ENCODE measurements at places on chromosomes 5 and 9.

- DNase-seq: no peak
These were observed 122.6 kb upstream of the IRX2 start for GRCh38 chr5:2874099-2874498.

- no peak for DNase-seq
These were observed 103.7 kb downstream of the SIL1 start for GRCh38 chr5:139094154-139095131.

DNA sequence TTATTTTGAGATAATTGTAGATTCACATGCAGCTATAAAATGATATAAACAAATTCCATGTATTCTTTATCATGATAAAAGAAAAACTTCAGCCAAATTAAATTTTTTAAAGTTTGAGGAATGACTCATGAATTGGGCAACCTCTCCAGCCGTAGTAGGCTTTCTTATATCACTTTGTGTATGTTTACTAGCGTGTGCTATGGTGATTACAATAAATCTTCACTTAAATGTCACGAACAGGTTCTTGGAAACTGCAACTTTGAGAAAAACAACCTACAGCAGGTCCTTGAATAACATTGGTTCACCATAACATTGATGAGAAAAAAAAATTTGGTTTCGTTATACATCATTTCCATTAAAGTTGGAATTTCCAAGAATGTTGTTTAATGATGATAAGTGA, 730.9 kb upstream of the TYRP1 start:
- DNase-seq: no peak

- DNase-seq: no peak
These were observed 467.1 kb upstream of the ST8SIA4 start for GRCh38 chr5:101370181-101370580.

GRCh38 chr5:1950708-1951103, 68.0 kb upstream of the IRX4 start:
- DNase-seq: no peak

DNA sequence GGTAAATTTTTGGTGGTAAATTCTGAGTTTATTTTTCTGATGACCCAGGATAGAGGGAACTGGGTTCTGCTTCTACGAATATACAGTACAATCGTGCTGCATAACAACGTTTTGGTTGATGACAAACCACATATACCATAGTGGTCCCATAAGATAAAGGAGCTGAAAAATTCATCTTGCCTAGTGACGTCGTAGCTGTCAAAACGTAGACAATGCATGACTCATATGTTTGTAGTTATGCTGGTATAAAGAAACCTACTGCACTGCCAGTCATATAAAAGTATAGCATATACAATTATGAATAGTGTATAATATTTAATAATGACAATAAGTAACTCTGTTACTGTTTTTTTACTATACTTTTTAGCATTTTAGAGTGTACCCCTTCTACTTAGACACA, 244.0 kb downstream of the GAS1 start:
- DNase-seq: no peak

GRCh38 chr5:138708791-138709190, 44.4 kb upstream of the CTNNA1 start:
- DNase-seq: no peak

DNA sequence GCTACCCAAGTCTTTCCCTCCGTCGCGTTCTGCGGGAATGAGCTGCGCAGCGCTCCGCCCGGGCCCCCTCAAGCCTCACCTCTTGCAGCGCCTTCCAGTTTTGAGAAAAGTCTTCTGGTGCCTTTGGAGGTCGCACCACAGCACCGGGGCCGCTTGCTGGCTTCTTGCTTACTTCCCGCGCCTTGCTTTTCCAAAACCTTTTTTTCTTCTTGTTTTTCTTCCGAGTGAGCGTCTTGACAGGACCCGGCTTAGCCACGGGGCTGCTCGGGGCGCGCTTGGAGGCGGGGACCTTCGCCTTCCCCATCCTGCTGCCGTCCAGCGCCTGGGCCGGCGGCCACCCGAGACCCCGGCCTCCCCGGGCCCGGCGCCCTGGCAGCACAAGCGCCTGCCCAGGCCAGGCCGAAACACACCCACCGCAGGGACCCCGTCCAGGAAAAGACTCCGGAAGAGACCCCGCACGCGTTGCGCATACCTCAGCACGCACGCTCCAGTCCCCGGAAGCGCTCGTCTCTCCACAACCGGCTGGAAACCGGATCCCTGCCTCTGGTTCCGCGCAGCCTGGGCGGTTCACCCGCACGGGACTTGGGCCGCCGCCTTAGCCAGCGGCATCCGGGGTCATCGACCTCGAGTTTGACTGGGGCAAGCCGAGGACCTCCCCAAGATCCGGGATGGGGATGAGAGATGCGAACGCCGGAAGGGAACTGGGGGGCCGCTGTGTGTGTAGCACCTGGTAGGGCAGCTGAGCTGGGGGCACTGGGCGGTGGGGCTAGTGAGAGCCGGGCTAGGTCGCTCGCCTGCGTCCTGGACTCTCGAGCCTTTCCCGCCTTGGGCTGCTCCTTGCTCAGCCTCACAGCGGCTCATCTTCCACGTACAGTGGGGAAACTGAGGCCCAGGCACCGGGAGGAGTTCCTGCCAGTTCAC, at the start of gene REXO4:
Gene REXO4, minus strand, starts transcription at position 470 of the 921 bp plus-strand sequence. Its CDS starts 166 bp downstream, at position 304.
- peak; percentile 96 for DNase-seq

DNA sequence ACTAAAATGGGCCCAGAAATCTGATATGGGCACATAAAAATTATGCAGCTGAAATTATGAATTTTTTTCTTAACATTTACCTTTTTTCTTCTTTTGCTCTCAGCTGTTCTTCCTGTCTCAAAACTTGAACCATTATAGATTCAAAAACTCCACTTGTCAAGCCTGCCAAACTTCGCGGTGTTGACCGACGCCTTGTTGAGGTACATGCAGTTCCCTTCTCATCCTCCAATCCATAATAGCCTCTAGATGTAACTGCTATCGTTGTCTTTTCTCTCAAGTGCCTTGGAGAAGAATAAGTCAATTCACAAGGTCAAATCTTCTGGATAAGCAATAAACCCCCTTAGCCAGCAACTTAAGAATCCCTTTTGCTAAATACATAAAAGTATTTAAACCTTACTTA, 27.2 kb downstream of the RANBP6 start:
- peak; percentile 11 for DNase-seq

DNA sequence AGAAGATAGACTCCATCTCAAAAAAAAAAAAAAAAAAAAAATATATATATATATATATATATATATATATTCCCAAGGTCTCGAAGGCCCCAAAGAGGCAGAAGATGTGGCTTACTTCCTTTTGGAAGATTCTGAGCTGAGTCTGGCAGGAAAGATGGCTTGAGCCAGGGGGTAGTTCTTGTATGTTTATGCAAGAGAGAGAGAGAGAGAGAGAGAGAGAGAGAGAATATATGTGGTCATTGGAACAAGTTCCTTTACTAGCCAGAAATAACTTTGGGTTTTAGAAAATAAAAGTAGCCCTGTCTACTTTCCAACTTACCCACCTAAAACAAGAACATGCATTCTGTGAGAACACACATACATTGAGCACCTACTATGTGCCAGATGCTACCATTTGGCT, 17.6 kb downstream of the NCS1 start:
- no peak for DNase-seq

DNA sequence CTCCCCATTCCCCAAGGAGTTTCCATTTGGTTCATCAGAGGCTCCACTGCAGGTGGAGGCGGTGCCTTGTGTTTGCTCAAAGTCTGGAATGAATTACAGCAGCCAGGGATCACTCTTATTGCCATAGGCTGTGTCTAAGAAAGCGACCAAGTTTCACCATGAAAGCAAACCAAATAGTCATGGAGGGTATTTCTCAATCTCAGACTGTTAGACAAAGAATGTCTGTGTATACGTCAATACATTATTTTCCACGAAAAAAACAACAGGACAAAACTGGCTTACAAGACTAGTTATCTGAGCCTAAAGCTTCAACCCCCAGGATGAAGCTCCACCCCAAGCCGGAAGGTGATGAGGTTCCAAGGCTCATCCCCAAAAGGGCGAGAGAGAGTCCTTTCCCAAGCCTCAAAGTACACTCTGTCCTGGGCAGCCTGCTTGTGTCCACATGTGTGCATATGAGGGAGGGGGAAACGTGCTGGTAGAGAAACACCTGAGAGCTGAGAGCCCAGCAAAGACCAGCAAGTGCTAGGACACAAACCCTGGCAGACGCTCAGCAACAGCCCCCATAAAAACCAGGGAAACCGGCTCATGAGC, 4.3 kb downstream of the B4GALT1 start:
- no peak for DNase-seq

- no peak for DNase-seq
These were observed 16.8 kb upstream of the ZBTB43 start for GRCh38 chr9:126788046-126788445.

GRCh38 chr9:97632248-97632984, 752 bp downstream of the TSTD2 start:
- peak; percentile 82 for DNase-seq

GRCh38 chr5:2130361-2130760, 247.6 kb upstream of the IRX4 start:
- no peak for DNase-seq

GRCh38 chr5:62783374-62784057, 204.9 kb downstream of the LRRC70 start:
- DNase-seq: no peak

GRCh38 chr5:126544087-126544740, 50.8 kb downstream of the ALDH7A1 start:
- DNase-seq: peak; percentile 69

- DNase-seq: no peak
These were observed 105.5 kb downstream of the MACIR start for GRCh38 chr5:103364074-103364473.

GRCh38 chr5:59139695-59140094, 556.8 kb downstream of the RAB3C start:
- DNase-seq: no peak

DNA sequence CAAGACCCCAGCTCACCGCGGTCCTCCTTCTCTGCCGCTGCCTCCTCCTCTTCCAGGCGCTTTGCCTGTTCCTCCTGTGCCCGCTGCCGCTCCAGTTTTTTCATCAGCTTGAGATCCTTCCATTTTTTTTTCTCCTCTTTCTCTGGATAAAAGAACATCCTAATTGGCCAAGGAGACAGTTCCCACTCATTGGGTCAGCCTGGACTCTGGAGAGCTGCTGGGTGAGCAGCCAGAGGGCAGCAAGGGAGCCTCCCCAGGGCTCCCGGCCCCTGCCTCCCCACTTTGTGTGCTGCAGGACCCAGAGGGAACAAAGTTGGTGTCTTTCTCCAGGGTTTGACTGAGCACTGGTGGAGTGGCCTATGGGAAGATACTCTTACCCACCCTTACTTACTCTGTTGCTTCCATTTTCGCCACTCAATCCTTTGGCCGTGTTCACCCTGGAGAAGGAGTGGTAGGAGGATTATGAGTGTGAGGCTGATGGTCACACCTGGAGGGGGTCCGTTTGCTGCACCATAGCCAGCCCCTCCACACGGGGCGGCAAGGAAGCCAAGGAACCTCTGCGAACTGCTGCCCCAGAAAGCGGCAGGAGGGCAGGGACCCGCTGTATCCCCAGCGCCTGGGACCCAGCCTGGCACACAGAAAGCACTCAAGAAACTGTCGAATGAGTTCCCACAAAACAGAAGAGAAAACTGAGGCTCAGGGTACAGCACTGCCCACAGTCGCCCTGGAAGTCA, 708 bp downstream of the SPOUT1 start:
- DNase-seq: no peak

DNA sequence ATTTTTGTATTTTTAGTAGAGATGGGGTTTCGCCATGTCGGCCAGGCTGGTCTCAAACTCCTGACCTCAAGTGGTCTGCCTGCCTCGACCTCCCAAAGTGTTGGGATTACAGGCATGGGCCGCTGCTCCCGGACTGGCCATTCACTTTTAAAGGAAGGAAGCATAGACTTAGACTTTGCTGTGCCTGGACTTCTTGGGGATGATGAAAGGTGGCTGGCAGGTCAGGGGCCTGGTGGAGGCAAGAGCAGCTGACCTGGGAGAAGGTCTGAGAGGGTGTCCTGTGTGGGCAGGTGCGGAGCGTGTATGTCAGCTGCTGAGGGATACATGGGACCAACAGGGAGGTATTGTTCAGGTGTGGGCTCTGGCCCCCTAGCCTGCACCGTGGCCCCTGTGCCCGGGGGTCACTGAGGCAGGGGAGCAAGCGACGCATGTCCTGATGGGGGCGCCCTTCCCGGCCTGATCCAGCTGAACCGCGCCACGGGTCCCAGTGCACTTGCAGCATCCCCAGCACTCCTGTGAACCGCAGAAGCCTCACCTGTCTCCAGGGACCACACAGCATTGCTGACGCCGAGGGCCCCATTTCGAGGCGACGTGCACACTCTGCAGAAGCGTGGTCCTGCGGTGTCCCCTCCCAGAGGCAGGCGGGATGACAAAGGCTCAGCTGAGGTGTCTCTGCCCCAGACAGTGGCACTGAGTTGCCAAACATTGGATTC, 23.1 kb downstream of the NDUFS6 start:
- DNase-seq: no peak

DNA sequence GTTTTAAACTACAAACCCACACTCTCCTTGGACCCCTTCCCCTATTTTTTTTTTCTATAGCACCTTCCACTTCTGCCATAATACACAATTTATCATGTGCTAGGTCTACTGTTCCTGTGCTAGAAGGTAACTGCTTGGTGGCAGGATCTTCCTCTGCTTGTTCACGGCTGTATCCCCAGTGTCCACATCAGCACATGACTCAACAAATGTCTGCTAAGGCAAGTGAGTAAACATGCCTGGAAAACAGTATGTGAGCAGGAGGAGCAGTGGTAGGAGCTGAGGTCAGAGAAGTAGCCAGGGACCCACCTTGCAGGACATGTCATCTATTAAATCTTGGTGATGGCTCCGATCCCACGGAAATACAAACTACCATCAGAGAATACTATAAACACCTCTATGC, 79.4 kb downstream of the AUH start:
- DNase-seq: no peak

DNA sequence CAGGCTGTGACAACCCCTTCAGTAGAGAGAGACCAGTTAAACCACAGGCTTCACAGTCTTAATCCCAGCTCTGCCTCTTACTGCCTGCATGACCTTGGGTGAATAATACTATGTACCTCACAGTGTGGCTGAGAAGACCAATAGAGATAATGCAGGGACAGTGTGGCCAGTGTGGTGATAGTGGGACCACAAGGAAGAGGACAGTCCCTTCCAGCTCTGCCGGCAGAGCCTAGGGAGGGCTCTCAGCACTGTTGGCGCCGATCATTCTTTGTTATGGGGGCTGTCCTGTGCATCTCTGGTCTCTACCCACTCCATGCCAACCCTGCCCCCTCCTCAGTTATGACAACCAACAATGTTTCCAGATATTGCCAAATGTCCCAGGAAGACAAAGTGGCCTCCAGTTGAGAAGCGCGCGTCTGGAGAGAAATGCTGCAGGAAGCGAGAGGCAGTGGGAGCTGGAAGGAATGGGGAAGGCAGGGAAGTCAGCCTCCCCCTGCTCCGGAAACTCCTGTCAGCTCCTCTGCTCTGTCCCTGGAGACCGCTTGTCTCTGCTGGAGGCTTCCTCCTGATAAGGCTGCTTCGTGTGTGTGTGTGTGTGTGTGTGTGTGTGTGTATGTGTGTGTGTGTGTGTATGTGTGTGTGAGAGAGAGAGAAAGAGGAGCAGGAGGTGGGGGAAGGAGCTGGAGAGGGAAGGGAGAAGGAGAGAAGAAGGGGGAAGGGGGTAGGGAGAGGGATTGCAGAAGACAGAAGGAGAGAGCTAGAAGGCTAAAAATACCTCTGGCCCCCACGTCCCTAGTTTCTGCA, 31.8 kb upstream of the FABP6 start:
- peak; percentile 53 for DNase-seq

- no peak for DNase-seq
These were observed 25.4 kb upstream of the AGXT2 start for GRCh38 chr5:35073160-35073559.

Measured in GM23338 (cell line).